ENCODE measurements at places on chromosomes 7 and 10.

DNA sequence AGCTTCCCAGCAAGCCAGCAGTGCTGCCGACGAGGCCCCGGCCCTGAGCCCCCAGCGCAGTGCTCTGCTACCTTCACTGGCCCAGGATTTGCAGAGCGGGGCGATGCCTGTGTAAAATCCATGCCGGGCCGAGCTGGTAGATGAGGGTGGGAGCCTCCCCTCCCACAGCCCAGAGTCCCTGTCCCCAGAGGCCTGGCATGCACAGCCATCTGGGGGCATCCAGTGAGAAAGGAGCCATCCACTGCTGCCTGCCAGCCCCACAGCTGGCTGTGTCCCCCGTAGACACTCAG, 116.7 kb downstream of the RGS10 start:
- DNase-seq, result no peak

GRCh38 chr10:80196270-80196949, 8.9 kb downstream of the ANXA11 start:
- DNase-seq, result no peak

GRCh38 chr10:33376976-33377657, 42.6 kb upstream of the NRP1 start:
- peak; percentile 17 for DNase-seq

DNA sequence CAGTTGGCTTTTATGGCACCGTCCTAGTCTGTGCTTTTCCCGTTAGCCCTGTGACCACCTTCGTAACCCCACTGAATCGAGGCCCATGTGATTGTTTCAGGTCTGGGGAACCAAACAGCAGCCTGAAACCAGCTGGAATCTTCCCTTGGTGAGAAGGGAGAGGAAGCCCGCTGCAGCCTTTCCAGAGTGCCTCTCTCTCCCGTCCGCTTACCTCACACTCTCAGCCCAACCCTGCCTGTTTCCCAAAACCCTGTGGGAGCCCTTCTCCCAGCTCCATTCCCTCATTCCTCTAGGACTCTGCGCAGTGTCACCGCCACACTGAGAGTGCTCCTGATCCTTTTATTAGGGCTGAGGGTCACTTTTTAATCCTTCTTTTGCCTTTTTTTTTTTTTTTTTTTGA, 139.6 kb downstream of the WDR37 start:
- no peak for DNase-seq

- DNase-seq, result no peak
These were observed 136.3 kb downstream of the DOCK4 start for GRCh38 chr7:112069879-112070321.

DNA sequence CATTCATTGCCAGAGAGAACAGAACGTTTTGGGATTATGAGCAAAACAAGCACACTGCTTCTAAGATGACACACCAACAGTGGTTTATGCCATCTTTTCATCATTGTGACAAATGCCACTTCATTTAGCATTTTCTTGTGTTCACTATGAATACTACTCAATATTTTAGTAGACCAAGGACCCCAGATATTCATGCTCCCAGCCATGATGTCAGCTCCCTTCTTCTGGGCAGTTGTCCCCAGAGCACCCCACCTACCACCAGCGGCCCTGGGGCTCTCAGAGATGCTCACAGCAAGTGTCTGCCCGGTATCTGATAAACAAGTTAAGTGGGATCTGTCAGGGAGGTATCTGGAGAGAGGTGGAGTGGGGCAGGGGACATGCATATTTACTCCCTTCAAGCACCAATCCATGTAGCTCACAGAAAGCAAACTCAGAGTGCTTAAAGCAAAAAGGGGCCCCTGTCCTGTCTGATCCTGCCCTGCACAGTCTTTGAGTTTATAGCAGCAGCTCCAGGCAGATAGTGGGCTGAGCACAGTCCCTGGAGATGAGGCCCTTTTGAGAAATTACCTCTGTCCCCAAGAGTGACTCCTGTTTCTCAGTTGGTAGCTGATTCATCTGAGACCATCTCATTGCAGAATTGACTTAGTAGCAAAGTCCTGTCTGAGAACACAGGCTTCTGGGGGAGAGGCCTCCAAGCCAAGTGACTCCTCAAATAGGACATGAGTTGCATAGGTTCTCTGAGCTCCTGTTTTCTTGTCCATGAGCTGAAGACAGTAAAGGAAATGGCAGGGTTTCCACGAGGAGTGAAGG, 281.8 kb upstream of the KLF6 start:
- no peak for DNase-seq

- DNase-seq, result no peak
These were observed 54.8 kb downstream of the ASAH2B start for GRCh38 chr10:50794490-50794889.

DNA sequence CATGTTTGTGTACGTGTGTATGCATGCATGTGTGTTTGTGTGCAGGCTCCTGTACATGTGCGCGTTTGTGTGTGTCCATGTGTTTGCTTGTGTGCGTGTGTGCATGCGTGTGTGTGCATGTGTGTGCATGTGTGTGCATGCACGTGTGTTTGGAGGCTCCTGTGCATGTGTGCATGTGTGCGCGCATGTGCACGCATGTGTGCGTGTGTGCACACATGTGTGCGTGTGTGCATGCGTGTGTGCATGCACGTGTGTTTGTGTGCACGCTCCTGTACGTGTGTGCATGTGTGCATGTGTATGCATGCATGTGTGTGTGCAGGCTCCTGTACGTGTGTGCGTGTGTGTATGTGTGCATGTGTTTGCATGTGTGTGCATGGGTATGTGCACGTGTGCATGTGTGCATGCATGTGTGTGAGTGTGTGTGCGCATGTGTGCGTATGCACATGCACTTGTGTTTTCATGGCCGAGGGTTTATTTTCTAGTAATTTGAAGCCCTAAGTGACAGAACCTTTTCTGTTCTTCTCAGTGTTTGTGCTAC, 59.2 kb downstream of the INPP5A start:
- DNase-seq, result no peak

GRCh38 chr10:100802607-100803006, 57.2 kb downstream of the PAX2 start:
- DNase-seq, result peak; percentile 6

DNA sequence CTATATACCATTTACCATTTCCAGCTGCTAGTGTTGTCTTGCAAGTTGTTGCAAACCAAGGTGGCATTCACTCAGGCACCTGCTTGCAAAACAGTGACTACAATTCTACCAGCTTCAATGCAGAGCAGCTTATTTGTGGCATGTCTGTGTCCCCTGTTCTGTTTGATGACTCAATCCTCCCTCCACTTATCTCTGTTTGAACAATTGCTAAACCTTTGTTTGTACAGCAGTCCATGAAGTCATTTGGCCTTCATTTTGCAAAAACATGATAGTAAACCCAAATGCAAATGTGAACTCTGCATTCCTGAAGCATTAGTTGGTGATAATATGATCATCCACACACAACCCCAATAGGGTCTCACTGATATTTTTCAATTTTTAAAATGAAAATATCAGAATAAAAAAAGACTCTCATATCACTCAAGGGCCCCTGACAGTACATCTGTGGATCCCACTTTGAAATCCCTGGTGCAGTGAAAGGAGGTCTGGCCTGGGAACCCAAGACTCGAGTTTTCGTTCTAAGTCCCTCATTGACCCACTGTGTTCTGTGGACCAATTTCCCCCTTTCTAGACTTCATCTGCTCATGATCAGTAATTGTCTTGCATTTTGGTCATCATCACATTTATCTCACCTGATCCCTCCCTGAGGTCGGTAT, 425.4 kb downstream of the RPS24 start:
- no peak for DNase-seq

- no peak for DNase-seq
These were observed at the start of gene TNS3 for GRCh38 chr7:47581804-47582763. Gene TNS3 (minus strand): TSS chr7:47582111. CDS start chr7:47439636, 142,475 bp downstream.

- DNase-seq, result no peak
These were observed 169.3 kb downstream of the USP6NL start for GRCh38 chr10:11442001-11442773.

DNA sequence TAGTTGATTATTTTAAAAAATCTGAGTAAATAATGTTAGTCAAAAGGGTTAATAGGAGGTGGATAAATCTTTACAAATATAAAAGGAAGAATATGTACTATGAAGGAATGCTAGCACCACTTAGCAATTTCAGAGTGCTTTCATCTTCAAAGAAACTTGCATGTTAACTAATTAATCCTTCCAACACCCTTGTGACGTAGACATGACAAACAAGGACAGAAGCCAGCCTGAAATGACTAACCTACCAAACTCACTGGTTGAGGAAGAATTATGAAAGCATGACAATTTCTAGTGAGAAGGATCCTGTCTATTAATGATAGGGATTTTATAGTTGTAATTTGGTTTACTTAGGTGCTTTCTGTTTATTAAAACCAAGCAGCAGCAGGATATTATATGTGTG, 468.0 kb upstream of the FZD8 start:
- no peak for DNase-seq

DNA sequence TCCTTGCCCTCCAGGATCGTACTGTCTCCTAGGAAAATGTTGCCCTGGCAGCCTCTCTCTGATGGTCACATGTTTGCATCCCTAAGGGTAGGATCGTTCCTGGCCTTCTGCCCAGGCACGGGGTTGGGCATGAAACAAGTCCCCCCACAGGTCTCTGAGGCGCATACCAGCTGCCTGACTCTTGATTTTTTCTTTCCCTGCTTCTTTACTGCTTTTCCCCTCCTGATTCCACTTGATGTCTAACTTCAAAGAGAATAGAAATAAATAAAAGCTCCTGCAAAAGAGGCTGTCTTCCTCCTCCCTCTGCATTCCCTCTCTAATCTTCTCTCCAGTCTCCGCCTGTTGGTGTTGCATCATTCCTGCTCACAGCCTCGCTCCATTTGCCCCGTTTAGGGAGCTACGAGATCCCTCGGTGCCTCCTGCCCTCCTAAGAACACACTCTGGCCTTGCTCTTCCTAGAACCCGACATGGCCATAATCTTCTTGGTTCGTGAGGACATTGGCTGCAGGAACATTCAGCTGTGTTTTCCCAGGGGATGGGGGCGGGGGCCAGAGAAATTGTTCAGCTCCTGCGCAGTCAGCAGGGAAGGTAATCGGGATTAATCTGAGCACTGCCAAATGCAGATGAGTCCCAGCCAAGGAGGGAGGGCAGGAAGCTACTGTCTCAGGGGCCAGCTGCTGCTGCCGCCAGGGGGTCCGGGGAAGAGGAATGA, 26.0 kb downstream of the LEP start:
- DNase-seq, result peak; percentile 64

DNA sequence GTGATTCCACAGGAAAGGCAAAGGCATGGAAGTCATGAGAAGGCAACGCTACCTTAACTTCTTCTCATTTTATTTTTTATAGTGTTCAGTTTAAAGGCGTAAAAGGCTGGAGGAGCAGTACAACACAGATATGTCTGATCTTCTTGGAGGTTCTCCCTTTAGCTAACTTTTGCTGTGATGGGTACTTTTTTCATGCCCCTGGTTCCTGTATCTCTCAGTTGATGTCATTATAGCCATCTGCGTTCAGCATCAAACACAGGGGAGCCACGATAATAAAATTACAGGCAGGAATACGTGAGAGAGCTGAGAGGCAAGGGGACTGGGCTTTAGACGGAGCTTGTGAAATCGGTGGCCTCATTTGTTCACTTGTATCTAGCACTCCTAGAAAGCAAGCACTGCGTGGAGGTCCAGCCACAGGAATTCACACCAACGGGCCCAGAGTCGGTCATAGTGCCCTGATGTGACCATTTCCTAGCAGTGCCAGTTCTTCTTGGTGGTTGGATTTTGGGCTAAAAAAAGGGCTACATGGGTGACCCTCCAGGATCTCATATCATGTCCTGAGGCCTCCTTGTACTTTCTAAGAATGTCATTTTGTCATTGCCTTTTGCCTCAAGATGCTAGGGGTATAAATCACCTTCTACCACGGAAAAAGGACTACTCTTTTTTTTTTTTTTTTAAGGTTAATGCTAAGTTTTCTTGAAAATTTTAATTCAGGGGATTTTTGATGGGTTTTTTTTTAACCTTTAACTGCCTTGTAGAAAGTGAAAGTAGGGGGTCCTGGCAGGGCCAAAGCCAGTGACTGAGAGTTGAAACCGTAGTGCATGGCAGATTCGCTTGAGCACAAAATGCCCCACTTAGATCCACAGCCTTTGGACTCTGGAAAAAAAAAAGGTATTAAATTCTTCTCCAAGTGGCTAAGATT, 191.5 kb downstream of the CELF2 start:
- DNase-seq, result no peak

Measured in COLO829 (cell line).